Activated CD8-positive, alpha-beta memory T cell treated with anti-CD3 and anti-CD28 coated beads for 1 hour (primary cell): ENCODE measurements at places on chromosomes 7 and 10.

GRCh38 chr10:9362721-9363120 is 1308.2 kb downstream of the GATA3 start:
- DNase-seq = no peak

DNA sequence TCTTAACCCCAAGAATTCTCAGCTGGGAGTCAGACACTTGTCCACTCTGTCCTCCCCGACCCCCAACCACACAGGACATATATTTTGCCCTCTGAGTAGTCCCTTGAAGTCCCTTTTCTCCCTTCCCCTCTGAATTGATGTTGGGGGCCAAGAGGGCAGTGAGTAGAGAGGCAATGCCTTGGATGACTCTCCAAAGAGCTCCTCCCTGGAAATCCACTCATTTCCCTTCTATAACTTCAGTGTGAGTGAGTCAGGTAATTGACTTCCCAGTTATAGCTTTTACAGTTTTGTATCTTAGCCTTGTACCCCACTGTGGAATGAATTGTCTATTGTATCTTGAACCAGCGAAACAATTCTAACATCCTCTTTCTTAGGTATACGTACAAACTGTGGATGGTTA is 9.2 kb upstream of the ODAD2 start:
- no peak for DNase-seq

DNA sequence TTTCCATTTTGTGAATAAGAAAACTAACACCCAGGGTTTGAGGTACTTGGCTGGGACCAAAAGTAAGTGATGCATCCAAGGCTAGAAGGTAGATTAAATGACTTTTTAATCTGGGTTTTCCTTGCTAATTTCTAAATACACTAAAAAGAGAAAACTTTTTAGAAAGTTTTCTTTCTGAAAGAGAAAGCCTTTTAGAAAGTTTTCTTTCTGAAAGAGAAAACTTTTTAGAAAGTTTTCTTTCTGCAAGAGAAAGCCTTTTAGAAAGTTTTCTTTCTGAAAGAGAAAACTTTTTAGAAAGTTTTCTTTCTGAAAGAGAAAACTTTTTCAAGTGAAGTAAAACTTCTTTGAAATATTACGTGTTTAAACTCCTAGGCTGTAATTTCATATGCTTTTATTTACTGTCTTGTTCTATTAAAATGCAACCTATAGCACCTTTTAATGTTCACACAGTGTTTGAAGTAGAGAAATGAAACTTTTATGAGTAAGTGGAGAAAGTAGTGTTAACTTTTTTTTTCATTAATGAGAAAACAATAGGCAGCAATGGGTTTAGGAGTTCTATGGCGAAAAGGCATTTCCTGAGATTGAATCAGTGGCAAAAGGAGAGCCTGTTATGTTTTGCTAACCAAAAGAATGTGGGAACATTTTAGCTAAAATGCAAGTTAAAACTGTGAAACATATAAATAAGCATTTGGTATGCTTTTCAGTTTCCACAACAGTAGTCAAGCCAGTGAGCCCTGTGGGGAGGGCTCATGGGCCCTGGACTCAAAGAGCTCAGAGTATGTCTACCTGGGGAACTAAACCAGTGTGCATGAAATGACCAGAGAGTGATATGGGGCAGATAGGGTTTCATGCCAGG is 103.7 kb downstream of the RBM20 start:
- no peak for DNase-seq

DNA sequence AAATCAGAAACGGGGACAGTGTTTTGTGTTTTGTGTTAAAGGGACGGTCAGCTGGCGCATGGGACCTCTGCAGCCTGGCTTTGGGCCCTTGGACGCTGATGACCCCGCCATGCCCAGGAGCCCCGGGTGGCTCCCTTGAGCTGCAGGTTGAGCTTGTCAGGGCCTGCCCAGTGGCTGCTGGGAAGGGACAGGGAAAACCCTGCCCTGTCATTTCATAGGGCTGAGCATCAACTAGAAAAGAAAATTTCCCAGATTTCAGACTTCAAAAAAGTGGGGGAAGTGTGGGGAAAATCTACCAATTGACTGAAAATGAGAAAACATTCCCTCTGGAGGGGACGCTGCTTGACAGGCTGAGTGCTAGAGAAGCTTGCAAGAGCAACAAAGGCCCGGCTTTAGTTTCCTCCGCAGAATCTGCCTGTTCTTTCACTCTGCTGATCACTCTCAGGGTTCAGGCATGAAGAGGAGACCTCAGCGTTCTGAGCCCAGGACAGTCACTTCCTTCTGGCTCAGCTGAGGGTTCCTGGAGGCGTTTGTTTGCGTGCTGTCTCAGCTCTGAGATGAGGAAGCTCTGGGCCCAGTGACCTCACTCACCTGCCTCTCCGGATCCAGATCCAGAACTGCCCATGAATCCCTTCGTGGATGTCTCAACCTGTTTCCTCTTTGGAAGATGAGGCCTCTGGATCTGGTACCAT is 18.6 kb upstream of the DNAJB6 start:
- DNase-seq = no peak

GRCh38 chr10:1977461-1977860 is 240.1 kb upstream of the ADARB2 start:
- DNase-seq = no peak

DNA sequence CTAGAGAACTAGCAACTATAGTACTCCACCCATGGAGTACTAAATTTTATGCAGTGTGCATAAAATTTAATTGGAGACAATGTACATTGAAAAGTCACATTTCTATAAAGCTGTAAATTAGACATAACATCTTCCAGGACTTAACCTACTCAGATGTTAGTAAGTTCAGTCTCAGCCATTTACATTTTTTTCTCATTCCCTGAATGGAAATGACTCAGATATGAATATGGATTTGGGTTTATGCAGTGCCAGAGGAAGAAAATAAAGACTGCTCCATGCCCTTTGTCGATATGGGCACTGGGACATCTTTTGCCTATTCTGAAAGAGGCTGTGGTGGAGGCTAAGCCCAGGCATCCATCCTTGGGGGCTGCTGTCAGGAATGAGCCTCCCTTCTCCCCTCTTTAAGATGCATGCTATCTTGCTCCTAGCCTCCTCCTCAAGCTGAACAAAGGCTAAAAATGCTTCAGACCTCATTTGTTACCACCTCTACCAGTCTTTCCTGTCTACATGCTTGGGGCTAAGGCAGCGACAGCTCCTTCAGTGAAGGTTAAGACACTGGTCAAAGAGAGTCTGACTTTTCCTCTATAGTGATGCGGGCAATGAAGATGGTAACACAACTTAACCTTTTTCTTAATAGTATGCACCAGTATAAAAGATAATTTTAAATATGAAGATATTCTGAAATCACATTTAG is 486.8 kb upstream of the ANKRD30A start:
- DNase-seq = no peak
